Esophagus mucosa (tissue), 1 donor: ENCODE measurements at places on chromosomes 1 and 21. TPM values are rescaled to one million over a fixed set of nuclear protein-coding genes. Genes with fewer than 3 reads are reported as not detected.

DNA sequence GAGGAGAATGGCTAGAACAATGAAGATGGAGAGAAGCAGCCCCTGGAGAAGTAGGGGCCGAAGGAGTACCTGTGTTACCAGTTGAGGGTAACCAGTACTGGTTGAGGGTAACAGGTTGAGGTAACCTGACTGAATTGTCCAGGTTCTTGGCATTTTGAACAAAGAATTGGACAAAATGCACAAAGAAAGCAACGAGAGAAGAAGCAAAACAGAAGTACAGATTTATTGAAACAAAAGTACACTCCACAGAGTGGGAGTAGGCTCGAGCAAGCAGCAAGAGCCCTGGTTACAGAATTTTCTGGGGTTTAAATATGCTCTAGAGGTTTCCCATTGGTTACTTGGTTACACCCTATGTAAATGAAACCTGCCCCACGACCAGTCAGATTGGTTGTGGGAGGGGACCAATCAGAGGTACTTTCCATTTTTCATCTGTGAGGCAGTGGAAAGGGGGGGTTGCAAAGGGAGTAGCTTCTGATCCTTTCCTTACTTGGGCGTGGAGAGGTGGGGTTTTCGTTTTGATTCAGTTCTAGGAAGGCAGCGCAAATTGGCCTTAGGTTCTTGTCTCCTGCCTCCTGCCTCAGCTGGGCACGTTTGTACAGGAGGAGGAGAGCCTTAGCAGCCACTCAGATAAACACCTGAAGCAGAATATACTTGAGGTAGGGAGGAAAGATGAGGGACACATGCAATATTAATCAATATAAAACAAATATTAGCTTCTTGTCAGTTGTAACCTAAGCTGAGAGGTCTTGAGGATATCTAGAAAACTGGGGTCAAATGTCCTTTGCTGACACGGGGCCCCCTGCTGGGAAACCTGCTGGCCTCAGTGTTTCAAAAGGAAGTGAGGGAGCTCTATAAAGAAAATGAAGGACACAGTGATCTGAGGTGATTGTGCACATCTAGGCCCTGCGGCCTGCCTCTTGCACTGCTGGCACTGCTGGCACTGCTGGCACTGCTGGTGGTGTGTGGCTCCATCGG, 14.3 kb upstream of the LSM10 start:
- peak; percentile 88 for ATAC-seq

- ATAC-seq = no peak
Observed at GRCh38 chr1:39332291-39332690, 127.8 kb downstream of the MACF1 start.

DNA sequence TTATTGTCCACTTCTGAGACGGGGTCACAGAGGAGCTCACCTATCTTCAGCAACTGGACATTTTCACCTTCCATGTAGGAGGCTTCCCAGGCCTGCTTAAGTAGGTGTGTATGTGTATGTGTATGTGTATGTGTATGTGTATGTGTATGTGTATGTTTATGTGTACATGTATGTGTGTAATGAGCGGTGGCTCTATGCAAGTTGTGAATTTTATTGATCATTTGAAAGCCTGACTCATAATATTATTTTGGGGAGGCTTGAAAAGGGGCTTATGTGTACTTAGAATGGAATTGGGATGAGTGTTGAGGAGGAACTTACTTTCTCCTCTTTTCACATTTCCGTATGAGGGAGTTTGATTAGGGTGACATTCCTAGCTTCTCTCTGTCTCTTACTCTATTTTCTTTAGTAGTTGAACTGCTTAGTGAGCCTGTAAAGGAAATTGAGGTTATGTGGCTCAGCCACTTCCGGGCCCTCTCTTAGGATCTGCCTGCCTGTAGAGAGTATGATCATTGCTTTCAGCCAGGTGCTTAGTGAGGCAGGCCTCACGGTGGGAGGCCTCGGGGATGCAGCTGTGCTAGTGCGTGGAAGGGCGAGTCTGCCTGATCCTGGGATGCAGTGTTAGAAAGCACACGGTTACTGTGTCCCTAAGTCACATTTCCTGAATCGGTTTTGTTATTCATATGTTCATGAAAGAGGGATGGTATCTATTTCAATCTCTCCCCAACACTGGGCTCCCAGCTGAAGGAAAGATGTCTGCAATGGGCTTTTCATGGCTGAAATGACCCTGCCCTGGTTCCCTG, 61.0 kb downstream of the IER5 start:
- peak; percentile 53 for ATAC-seq

- no peak for ATAC-seq
Observed at GRCh38 chr1:36083219-36083618, 675 bp upstream of the TEKT2 start.

- peak; percentile 19 for ATAC-seq
Observed at GRCh38 chr1:2334883-2335534, 56.3 kb downstream of the MORN1 start.

DNA sequence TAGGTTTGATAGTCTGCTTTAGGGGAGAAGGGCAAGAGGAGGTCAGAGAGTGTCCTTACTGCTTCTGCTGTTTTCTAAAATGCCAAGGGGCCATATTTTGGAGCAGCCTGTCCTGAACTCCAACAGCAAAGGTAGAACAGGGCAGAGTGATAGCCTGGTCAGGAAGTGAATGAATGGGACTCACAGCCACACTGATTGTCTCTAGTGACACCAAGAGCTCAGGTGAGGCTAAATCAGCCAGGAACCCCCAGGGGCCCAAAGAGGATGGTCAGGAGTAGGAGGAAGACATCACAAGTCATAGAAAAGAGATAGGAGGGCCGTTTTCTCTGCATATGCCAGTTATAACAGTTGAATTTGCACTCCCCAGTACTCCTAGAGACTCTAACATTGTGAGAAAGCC, 97.4 kb upstream of the DUSP10 start:
- ATAC-seq = peak; percentile 21

The C8B gene
- not detected for total RNA-seq

The CLCA4 gene
- total RNA-seq = 230 TPM

GRCh38 chr1:228423404-228424053, 6.9 kb upstream of the TRIM17 start:
- no peak for ATAC-seq

The ACTN2 gene
- 0.24 TPM for total RNA-seq

The CAPN2 gene
- 171 TPM for total RNA-seq

DNA sequence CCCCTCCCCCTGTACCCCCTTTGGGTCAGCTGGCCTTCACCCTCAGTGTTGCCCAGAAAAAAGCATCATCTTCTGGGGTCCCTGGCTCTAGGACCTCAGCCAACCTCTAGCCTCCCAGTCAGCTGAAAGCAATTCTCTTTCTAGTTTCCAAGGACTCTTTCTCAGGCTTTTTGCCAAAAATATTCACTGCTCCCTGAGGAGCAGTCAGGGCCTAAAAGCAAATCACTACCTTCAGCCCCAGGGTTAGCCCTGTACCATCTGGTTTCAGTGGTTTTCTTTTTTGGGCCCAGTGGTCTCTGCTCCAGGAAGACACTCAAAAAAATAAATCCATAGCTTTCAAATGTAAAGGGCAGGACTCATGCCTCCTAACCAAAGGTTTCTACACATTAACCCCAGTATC, 3.1 kb upstream of the LMOD1 start:
- no peak for ATAC-seq

- ATAC-seq = no peak
Observed at GRCh38 chr1:92483610-92484471, 2.9 kb downstream of the GFI1 start.

- no peak for ATAC-seq
Observed at GRCh38 chr1:100431954-100432353, 79.6 kb downstream of the CDC14A start.

DNA sequence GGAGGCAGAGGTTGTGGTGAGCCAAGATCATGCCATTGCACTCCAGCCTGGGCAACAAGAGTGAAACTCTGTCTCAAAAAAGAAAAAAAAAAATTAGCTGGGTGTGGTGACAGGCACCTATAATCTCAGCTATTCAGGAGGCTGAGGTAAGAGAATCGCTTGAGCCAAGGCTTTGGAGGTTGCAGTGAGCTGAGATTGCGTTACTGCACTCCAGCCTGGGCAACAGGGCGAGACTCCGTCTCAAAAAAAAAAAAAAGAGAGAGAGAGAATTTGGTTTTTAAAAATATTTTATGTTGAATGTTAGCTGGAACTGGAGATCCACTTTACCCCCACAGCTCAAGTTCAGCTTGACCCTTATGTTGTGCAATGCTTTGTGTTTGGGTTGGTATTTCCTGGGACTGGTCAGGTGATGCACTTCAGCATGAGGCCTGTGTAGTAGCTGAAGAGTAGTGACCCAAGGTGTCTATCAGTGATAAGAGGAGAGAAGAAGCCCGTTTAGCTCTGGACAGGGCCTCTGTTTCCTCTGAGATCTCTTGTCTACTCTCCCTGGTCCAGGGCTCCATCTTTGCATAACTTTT, 36.8 kb upstream of the MACF1 start:
- peak; percentile 53 for ATAC-seq
